T-helper 1 cell (primary cell): ENCODE measurements at places on chromosomes 12 and 14.

DNA sequence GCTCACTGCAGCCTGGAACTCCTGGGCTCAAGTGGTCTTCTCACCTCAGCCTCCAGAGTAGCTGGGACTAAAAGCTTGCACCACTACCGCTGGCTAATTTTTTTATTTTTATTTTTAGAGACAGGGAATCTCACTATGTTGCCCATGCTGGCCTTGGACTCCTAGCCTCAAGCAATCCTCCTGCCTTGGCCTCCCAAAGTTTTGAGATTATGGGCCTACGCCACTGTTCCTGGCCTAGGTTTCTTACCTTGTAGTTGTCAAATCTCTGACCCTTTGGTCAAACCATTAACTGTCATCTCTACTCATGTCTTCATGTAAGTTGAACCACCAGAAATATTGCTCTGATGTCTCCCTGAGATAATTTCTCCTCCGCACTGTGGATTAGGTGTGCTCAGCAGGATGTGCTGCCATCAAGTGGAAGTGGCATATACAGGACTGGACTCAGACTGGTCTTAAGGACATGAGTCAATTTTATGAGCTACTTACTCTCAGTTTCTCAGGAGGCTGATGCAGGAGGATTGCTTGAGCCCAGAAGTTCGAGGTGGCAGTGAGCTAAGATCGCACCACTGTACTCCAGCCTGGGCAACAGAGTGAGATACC is 28.5 kb downstream of the ACTR6 start:
- no peak for DNase-seq

GRCh38 chr14:72906879-72907278 is 13.0 kb upstream of the DPF3 start:
- DNase-seq, result no peak

DNA sequence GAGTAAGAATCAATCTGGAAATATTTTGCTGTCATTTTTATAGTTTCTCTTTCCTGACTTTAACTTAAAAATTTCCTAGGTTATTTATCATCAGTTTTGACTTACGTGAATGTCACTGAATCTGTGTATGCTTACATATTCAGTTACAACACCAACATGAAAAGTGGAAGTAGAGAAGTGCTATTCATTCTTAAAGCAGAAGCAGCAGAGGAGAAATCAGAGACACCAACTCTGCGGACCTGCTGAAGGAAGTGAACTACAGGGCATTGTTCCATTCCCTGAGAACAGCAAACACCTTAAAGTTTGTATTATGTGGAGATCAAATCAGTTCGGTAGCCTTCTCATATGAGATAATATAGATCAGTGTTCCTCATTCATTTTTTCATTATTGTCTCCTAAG is 34.1 kb downstream of the RAD51B start:
- DNase-seq, result no peak

GRCh38 chr12:27618836-27619235 is 77.4 kb upstream of the REP15 start:
- no peak for DNase-seq

GRCh38 chr12:28645436-28645835 is 455.2 kb downstream of the CCDC91 start:
- no peak for DNase-seq

DNA sequence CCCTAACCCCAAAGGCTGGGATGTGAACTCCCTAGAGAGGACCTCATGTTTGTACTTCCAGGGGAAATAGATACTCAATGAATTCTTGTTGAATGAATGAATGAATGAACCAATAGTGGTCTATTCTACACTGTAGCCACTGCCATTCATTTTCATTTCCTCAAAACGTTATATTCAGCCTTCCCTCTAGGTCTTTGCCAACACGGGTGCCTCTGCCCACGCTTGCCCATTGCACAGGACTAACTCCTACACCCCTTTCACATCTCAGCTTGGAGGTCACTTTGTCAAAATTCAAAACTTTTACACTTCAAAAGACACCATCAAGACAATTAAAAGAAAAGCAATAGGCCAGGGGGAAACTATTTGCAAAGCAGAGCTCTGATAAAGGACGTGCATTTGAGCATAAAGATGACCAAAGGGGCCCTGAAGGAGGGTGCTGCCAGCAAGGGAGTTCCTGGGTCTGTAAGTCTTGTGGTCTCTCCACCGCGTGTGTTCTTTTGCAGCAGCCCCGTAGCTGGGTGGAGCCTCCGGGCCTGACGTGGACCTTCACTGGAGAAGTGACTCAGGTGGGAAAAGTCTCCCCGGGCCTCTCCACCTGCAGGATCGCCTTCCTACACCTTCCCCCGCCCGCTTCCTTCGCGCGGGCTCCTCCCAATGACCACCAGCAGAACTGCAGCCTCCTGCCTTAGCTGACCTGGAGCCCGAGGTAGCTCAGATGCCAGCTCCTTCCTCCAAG is 31.5 kb downstream of the TMEM63C start:
- DNase-seq, result no peak

- DNase-seq, result no peak
These were observed 17.1 kb downstream of the FOXG1 start for GRCh38 chr14:28783664-28784063.

GRCh38 chr12:124680863-124681778 is 113.7 kb upstream of the NCOR2 start:
- DNase-seq, result no peak

DNA sequence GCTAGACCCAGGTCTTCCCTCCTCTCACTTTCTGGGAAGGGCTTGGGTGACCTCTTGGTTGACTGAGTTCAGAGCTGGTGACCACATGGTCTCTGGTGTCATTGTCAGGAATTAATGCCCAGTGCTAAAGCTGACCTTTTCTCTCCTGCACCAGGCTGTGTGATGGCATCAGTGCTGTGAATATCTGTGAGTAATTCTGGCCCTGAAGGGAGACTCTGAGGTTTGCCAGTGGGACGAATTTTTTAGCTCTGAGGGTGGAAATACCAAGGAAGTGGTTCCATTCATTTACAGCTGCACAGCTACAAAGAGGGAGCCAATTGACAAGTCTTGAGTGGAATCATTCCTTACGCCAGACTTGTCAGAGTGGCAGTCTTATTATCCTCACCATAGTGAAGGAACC is 6.2 kb upstream of the KRT86 start:
- no peak for DNase-seq

DNA sequence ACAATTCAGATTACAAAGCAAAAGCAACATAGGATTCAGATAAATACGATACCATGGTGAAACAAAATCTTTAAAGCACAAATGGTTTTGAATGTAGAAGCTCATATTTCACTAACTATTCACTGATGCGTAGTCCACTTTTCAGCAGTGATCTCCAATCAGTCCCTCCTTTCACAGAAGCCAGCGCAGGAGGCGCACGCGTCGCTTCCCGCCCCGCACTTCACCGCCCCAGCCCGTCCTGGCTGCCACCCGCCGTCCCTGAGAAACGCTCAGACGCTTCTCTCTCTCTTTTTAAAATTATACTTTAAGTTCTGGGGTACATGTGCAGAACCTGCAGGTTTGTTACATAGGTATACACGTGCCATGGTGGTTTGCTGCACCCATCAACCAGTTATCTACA is 19.8 kb upstream of the CHFR start:
- no peak for DNase-seq

- no peak for DNase-seq
These were observed 192.4 kb downstream of the TMX1 start for GRCh38 chr14:51432302-51432948.

DNA sequence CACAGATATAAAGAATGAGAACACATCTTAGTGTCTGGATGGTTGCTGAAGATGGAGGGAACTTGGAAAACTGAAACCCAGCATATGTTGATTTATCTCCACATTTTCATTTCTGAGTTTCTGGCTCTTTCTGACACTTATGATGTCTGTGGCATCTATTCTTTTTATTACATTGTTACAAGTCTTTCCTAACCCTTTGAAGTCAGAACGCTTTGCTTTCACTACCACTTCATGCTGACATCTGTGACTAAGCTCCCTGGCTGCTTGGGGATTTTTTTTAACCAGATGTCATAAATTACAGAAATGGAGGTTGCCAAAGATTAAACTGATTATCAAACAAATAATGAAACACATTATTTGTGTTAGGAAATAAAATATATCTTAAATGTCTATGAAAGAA is 188.7 kb downstream of the KITLG start:
- no peak for DNase-seq

- DNase-seq, result no peak
These were observed 275.2 kb downstream of the RAD51B start for GRCh38 chr14:68094752-68095151.

DNA sequence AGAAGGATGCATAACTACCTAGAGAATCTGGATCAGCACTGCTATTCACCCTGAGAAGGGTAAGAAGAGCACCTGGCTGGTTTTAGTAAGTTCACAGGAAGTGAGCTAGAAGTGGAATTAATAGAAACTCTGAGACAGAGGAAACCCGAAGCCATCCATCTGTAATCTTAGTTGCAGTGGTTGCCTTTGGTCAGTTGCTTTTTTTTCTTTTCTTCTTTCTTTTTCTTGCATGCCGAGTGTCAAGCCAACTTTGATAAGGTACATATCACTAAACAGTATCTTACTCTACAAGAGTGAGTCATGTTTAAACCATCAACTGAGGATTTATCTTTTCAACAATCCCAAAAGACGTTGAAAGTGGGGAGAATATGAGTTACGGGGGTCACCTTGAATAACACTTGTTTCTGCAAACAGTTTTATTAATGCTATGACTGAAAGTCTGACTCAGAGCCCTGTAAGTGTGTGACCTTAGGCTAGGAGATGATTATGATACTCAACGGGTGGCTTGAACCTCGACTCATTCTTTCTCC is 26.7 kb downstream of the C12orf75 start:
- no peak for DNase-seq

DNA sequence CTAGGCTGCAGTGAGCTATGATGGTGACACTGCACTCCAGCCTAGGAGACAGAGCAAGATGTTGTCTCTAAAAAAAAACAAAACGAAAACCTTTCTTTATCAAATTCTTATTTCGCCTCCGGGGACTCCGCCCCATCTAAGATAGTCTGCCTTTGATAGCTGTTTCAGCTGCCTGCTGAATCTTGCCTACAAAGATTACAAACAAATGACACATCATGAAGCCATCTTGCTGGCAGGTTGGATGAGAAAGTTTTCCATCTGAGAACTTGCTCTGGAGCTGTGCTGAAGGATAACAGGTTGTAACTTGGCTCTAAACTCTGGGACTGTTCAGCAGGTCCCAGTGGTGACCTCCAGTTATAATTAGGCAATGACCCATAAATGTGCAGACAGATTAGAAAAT is 41.8 kb upstream of the AEBP2 start:
- no peak for DNase-seq

GRCh38 chr12:65308006-65308405 is 29.5 kb downstream of the MSRB3 start:
- no peak for DNase-seq

GRCh38 chr12:29816874-29817725 is 33.4 kb upstream of the TMTC1 start:
- no peak for DNase-seq

GRCh38 chr12:46264057-46264456 is 4.8 kb downstream of the SLC38A1 start:
- DNase-seq, result no peak

DNA sequence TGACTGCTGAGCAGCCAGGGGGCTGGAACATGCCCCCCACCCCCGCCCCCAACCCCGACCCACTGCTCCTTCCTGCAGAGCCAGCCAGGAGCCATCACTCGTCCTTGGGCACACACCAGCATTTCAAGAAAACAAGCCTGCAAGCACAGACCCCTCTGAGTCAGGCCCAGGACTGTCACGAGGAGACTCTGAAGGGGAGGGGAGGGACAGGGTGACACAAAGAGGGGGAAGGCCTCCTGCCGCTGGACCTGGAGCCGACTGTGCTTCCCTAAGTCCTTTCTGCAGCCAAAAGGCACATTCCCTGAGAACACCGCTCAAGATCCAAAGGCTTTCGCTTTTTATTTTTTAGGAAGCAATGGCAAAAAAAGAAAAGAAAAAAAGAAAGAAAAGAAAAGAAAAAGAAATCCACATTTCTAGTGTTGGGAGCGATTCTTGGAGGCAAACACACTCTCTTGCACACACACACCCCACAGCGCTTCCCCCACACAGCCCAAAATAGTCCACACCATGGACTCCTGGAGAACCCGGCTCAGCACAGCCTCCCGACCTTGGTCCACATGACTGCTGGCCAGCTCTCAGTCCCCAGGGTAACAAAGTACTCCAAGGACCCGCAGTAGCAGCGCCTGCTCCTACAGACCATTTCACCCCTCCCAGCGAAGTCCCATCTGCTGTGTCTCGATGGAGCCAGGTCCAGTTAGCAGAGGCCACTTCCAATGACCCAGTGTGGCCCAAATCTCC is 101.7 kb downstream of the DPF3 start:
- DNase-seq, result no peak

DNA sequence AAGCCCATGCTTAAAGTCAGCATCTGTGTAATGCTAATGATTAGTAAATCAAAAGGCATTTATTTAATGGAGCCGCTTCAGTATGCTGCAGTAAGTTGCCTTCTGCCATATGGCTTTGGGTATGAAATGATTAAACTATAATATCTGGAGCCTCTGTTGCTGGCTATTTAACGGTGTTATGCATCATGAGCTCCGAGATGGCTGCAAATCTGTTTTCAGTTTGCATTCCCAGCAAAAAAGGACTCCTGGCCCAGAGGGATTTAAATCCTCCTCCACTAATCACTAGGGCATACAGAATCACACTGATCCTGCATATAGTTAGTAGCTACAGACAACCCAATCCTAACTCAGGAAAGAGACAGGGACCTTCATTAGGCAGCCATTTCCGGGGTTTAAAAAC is 171.5 kb upstream of the EEA1 start:
- DNase-seq, result no peak

GRCh38 chr14:73376585-73376984 is 81.8 kb downstream of the NUMB start:
- no peak for DNase-seq
